ENCODE measurements at places on chromosomes 2 and 18. TPM values are rescaled to one million over a fixed set of nuclear protein-coding genes. Genes with fewer than 3 reads are reported as not detected.

Gene ILKAP
- 13.6 TPM for total RNA-seq

DNA sequence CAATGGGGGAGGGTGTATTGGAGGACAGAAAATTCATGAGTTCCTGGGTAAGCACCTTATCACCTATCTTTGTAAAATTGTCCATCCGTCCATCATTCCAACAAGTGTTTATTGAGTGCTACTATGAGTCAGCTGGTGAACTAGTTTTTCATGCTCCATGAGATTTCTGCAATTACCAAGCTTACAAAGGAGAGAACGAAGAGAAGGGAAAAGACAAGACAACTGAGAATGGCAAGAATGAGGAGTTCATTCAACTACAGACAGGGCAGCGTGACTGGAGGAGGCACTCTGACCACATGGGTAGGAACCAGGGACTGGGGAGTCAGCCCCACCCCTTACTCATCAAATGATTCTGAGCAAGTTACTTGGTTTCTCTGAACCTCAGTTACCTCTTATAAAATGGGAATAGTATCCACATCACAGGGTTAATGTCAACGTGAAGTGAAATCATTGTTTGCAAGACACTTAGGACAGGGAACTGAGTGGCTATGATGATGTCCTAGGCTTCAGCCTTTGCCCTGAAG is 18.6 kb upstream of the TXNDC2 start:
- no peak for DNase-seq

DNA sequence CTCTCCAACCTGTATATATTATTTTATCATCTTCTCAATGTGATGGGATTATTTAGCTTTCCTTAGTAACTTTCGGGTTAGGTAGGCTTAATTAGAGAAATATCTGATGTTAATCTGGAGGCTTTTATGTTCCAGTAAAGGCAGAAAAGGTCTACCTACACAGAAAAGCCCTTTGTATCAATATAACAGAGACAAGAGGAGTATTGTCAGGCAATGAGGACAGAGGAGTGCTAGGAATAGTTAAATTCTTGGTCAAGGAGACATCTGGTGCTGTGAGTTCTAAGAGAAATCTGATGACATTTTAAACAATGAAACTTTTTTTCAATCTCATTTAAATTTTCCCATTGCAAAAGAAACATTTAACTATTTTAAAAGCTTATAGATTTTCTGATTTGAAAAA is 36.1 kb downstream of the DPP4 start:
- DNase-seq, result no peak

GRCh38 chr2:46556681-46557289 is 77.4 kb downstream of the TMEM247 start:
- no peak for DNase-seq

Gene ARHGAP15
- total RNA-seq, result not detected

Gene KCNK3
- 1.1 TPM for total RNA-seq

DNA sequence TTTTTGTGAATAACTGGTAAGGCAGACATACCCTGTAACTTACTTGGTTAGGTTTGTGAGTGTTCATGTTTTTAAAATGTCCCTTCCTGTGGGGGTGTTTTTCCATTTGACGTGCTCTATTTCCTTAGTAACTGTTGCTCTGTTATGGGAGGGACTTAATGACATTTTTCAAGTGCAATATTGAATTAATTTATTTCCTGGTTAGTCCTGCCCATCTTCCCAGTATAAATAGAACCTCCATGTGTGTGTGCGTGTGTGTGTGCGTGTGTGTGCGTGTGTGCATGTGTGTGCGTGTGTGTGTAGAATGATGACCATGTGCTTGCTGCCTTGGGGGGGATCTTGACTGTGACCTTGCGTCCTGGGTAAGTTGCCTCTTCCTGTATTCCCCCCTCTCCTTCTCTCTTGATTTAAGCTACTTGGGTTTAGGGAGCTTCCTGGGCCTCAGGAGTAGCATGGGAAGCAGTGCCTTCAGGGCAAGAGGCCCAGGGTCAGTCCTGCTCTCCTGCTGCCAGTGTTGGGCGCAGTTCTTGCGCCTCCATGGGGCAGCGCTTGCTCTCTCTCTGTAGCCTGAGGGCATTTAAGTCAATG is 163.9 kb downstream of the LDLRAD4 start:
- no peak for DNase-seq

GRCh38 chr18:62486290-62486964 is 36.4 kb upstream of the ZCCHC2 start:
- DNase-seq, result no peak

- no peak for DNase-seq
These were observed 86.0 kb downstream of the SPP2 start for GRCh38 chr2:234136461-234136860.

Gene MFF
- total RNA-seq, result 103 TPM

- no peak for DNase-seq
These were observed 257.5 kb upstream of the REG3G start for GRCh38 chr2:78768016-78768415.

DNA sequence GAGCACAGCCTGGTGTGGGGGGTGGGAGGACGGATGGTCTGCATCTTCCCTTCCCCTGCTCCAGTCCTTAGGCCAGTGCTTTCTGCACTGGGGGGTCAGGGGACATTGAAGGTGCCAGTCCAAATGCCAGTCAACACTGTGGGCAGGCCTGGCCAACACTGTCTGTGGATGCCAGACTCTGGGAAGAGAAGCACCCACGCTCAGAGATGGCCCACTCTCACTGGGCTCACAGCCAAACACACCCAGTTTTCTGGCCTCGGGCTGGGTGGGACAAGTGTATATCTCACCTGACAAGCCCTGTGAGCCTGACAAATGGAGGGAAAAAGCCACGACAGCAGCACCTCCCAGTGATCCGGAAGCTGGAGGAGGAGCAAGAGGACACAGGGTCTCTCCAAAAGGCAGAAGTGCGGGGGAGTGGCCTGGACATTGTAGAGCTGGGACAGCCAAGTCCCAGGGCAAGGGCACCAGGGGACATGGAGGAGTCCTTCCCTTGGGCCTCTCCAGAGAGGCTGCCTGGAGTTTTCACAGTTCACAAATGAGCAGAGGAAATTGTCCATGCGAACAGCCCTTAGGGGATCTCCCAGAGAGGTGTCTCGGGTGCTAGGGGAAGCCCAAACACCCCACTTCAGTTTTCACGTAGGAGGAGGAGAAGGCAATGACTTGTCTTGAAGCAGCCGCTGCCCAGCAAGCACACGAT is 79.3 kb downstream of the SDC1 start:
- no peak for DNase-seq

Gene BCL11A
- total RNA-seq, result 0.11 TPM

DNA sequence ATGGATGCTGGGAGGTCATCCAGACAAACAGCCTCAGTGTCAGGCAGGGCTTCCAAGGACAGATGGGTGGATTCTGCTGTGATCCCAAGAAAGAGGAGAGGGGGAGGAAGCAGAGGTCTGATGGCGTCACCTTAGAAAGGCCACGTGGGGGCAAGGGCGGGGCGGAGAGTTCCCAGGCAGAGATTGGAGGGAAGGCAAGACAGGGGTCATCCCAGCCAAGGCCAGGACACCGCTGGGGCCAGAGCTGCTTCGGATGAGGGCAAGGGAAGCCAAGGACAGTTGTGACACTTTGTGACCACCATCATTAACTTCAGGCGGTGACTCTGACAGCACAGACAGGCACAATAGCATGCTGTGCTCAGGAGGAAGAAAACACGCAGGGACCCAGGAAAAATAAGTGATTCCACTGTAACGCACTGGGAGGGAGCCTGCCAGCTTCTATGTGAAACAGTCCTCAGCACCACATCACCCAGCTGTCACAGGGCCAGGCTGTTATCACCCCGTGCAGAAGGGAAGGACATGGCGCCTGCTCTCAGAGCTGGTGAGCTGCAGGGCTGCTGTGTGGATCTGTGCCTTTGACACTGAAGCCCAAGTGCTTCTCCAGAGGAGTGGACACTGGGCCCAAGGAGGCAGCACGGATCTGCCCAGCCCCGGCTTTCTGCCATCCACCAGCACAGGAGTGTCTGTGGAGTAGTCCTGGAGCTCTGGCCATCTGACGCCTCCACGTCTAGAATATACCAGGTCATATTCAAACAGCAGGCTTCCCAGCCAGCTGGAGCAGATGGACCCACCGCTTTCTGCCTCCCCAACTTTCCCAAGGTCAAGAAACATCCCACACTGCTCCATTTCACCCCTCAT is 204.1 kb downstream of the NDUFA10 start:
- DNase-seq, result no peak

Gene ELP2
- total RNA-seq, result 66.3 TPM

- peak; percentile 75 for DNase-seq
These were observed 57.9 kb downstream of the ARHGEF33 start for GRCh38 chr2:38947241-38948239.

GRCh38 chr2:220353897-220354296 is 726.5 kb downstream of the SLC4A3 start:
- no peak for DNase-seq

DNA sequence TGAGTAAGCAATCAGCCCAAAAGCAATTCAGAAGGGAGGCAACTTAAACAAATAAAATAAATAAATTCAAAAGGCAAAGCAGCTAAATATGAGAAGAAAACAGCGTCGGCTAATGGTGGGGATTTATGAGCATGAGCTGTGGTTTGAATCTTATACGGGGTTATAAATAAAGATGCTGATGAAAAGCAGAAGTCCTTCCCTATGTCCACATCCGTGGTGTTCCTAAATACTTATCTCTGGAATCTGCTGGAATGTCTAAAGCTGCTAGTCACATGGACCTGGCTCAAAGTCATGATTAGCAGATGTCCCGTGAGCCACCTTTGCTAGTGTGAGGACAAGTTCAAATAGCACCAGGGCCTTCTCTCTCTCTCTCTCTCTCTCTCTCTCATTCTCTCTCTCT is 33.8 kb downstream of the SMIM21 start:
- no peak for DNase-seq

- DNase-seq, result peak; percentile 76
These were observed 4.7 kb upstream of the STAMBP start for GRCh38 chr2:73823916-73824523.

Gene ENOSF1
- total RNA-seq, result 13.8 TPM

GRCh38 chr18:56413862-56414261 is 224.5 kb downstream of the TXNL1 start:
- DNase-seq, result no peak

Gene C2orf66
- not detected for total RNA-seq

Gene ZNF396
- total RNA-seq, result 0.27 TPM

Gene CCDC142
- 13.3 TPM for total RNA-seq

DNA sequence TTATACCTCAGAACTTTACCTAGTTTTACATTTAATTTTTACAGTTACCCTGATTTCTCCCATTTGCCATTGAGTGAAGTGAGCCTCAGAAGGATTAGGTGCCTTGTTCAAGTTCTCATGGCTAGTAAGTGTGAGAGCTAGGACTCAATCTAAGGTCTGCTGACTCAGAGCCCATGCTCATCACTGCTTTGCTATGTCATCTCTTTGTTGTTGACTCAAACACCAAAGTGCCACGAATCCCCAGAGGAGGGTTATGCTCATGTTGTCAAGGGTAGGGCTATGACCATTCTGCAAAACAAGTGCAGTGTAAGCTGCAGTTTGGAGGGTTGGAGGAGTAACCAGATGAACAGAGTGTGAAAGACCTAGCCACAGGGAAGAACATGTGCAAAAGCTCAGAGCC is 185.4 kb upstream of the SKOR2 start:
- no peak for DNase-seq

GRCh38 chr2:103921161-103921560 is 932.8 kb upstream of the POU3F3 start:
- no peak for DNase-seq

Gene PIGN
- 26.3 TPM for total RNA-seq

GRCh38 chr18:74457043-74457724 is at the start of gene DIPK1C:
DIPK1C (minus strand) TSS chr18:74457308; CDS start chr18:74457259, 49 bp downstream.
- no peak for DNase-seq

- no peak for DNase-seq
These were observed 39.0 kb downstream of the FER1L5 start for GRCh38 chr2:96681540-96681939.

Gene CRYGC
- not detected for total RNA-seq

DNA sequence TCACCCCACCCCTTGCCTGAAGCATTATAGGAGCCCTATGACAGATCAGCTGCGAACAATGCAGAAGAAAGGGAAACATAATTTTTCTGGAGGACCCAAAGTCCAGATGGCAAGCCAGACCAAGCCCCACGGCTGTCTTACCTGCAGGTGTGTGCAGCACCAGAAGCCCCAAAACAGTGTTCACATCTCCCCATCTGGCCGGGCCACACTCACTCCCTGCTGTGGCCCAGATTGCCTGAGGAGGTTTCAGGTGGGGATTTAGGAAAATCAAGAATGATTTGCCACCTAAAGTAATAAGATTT is 11.7 kb upstream of the STK17B start:
- no peak for DNase-seq

Gene ACVR1C
- 7.8 TPM for total RNA-seq
